ENCODE measurements at places on chromosomes 16 and 17. TPM values are rescaled to one million over a fixed set of nuclear protein-coding genes. Genes with fewer than 3 reads are reported as not detected.

DNA sequence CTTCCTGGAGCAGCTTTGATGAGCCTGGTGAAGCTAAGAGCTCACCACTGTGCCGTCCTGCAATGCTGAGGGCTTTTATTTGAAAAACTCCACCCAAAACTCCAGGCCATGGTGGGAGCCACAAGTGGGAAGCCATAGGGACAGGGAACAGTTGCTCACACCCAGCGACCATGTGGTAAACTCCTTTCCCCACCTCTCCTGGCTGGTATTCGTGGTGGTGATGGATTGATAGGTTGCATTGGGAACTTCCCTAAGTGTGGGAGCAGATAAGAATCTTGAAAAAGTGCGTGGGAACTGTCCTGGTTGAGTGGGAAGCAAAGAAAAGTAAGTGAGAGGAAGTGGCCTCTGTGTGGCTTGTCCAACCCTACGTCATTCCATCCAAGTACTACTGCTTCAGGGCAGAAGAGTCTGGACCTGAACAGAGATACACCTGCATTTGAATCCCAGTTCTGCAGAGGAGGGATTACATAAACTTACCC, at the start of gene CCL1:
TSS of gene CCL1 (minus strand) at position 51 of the 479 bp plus-strand sequence. CDS start 72 bp downstream, outside the sequence.
- DNase-seq = no peak

DNA sequence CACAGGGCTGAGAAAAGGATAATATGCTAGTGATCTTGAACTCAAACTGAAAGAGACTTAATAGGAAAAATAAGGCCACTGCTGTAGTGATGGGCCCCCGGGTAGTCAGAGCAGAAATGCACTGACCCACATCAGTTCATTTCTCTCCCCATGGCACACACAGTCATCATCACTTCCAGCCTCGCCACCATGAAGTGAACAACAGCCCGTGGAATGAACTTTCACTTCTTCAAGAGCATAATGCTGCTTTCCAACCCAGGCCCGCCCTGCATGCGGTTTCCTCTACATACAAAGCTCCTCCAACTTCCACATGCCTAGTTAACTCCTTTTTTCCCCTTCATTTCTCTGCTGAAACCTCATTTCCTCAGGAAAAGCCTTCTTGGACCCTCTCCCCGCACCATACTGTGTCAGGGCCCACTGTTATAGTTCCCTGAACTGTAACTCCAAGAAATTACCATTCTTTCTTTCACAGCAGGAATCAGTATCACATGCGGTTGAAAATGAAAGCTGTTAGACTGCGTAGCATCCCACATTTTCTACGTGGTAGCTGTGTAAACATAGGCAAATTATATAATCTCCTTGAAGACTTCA, 65.8 kb upstream of the SMIM36 start:
- no peak for DNase-seq

DNA sequence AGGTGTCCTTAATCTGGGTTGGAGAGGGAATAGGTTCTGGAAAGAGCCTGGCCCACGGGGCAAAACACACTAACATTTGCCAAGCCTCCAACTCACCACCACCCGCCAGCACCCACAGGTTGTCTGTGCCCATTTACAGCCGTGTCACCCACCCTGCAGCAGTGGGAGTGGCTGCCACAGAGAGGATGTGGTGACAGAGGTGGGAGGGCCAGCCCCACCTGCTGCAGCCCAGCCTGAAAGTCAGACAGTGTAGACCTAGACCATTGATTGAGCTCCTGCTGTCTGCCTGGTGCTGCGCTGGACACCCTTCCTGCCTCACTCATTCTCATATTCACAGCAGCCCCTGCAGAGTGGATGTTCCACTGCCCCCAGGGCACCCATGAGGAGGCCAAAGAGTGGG, 44.7 kb downstream of the IL21R start:
- no peak for DNase-seq

GRCh38 chr16:89261691-89262563, 44.4 kb downstream of the ZNF778 start:
- DNase-seq = no peak

DNA sequence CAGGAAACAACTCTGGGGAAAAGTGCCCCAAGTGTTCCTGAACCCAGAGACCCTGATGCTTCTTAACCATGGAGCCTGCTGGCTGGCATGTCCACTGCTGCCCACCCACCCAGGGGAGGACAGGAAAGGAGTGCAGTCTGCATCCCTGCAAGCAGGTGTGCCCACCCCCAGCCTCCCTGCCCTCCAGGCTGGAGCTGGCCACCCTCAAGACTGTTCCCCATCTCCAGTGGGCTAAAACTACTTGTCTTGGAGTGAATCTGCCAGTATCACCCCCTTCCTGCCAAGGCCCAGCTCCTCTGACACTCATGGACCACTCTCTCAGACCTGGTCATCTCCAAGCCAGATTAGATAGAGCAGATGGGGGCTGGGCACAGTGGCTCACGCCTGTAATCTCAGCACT, 29.8 kb downstream of the ARHGAP27 start:
- no peak for DNase-seq

GRCh38 chr17:61904094-61904710, 23.6 kb downstream of the INTS2 start:
- DNase-seq = no peak

DNA sequence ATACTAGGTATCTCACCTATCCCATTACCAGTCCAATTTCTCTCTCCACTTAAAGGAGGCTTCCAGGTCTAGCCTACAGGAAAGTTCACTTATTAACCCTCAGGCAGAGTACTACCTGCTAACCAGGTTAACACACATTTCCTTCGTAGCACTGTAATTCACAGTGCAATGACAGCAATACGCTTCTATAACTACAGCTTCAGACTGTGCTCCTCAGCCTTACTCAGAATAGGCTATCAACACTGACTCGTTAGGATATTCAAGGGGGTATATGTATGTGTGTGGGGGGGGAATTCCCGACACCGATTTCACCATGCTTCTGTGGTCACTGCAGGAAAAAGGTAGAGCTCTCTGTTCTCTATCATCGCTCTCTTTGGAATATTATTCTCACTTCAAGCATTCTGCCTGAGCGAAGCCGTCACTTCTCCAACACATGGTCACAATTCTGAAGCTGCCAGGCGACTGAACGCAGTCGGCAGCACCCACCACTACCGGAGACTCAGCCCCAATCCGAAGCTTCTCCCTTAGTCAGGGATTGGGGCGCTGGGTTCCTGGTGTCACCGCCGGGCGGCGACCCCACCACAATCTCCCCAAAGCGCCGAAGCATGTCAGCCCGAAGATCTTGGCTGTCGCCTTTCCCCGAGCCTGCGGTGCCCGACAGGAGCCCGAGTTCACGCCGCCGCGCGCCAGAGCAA, 618 bp downstream of the GGA3 start:
- no peak for DNase-seq

The DBNDD1 gene
- total RNA-seq = 7.5 TPM

The KRTAP4-1 gene
- 16.7 TPM for total RNA-seq

The RUNDC3A gene
- total RNA-seq = 14.1 TPM

The BORCS6 gene
- 10.1 TPM for total RNA-seq

Measured in suprapubic skin (tissue), 4 donors.